Ascending aorta (tissue), 2 donors: ENCODE measurements at places on chromosomes 11 and 22. TPM values are rescaled to one million over a fixed set of nuclear protein-coding genes. Genes with fewer than 3 reads are reported as not detected.

IFITM1 gene
- 650 TPM for total RNA-seq

- H3K36me3 ChIP-seq, result no peaks in the 10 kb centered on the region
- DNase-seq, result no peak
- H3K27ac ChIP-seq, result no peak overlapping the region
- H3K27me3 ChIP-seq, result peaks cover 22% of the 10 kb centered on the region
- H3K4me3 ChIP-seq, result no peak overlapping the region
Observed at GRCh38 chr22:37431366-37431765, 4.1 kb upstream of the ELFN2 start.

DNA sequence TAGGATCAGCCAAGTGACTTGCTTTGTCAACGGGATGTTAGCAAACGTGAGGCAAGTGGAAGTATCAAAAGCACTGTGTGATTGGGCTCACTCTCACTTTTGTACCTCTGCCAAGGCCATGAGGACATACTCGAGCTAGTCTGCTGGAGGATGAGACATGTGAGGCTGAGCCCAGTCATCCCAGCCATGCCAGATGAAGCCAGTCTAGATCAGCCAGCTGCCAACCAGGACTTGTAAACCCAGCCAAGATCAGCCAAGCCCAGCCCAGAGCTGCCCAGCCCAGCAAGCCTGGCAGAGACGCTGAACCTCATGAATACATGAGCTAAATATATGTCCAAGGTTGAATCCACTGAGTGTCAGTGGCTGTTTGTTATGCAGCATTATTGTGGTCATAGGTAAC, 369.7 kb downstream of the MN1 start:
- H3K36me3 ChIP-seq, result no peaks in the 10 kb centered on the region
- H3K4me3 ChIP-seq, result no peak overlapping the region
- H3K4me1 ChIP-seq, result no peaks in the 10 kb centered on the region

TKFC gene
- 7.3 TPM for total RNA-seq

FAM83F gene
- not detected for total RNA-seq

PRRG4 gene
- total RNA-seq, result 3.0 TPM
